AG20443 (cell line): ENCODE measurements at places on chromosomes 16 and 17.

DNA sequence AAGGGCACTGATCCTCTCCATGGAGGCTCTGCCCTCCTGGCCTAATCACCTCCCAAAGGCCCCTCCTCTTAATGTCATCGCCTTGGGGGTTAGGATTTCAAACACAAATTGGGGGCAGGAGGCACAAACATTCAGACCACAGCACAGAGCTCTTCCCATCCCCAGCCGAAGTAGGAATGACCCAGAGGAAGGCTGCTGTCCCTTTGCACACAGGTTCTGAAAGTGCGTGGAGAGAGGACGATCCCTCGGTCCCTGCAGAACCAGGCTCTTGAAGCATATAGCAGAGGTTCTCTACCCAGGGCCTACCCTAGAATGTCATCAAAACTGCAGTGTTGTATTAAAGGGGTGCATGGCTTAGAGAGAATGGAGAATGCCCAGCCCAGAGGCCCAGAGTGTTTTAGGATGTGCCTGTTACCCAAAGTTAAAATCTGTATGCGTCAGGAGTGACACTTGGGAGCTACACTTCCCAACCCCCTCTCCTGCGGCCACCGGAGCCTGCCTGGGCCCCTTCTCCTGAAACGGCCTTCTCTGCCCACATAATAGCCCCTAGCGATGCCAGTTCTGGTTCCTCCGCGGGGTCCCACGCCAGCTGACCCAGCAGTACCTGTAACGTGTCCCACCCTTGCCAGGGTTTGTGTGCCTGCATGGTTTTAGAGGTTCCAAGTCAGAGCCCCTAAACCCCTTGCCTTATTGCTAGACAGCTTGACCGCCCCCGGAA is 159.5 kb upstream of the CACNG5 start:
- no peak for DNase-seq

DNA sequence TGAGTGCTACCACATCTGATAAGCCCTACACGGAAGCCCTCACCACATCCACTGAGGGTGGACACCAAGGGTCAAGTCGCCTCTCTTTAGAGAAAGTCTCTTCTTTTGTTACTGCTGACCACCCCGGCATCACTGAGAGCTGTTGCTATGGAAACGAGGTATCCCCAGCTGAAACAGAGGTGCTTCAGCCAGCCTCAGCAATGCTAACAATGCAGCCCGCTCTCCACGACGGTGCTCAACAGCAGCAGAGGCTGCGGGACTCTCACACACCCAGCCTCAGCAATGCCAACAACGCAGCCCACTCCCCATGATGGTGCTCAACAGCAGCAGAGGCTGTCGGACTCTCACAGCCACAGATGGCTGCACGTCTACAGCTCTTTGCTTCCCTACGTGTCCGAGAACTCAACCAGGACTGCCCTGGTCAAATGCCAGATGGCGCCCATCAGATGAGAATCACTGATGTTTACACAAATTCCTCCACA is 41.4 kb downstream of the VPS53 start:
- no peak for DNase-seq

- no peak for DNase-seq
Measured at GRCh38 chr17:45783593-45784292, 377 bp upstream of the CRHR1 start.

GRCh38 chr16:67302970-67303369 is 23.6 kb downstream of the KCTD19 start:
- DNase-seq: no peak

DNA sequence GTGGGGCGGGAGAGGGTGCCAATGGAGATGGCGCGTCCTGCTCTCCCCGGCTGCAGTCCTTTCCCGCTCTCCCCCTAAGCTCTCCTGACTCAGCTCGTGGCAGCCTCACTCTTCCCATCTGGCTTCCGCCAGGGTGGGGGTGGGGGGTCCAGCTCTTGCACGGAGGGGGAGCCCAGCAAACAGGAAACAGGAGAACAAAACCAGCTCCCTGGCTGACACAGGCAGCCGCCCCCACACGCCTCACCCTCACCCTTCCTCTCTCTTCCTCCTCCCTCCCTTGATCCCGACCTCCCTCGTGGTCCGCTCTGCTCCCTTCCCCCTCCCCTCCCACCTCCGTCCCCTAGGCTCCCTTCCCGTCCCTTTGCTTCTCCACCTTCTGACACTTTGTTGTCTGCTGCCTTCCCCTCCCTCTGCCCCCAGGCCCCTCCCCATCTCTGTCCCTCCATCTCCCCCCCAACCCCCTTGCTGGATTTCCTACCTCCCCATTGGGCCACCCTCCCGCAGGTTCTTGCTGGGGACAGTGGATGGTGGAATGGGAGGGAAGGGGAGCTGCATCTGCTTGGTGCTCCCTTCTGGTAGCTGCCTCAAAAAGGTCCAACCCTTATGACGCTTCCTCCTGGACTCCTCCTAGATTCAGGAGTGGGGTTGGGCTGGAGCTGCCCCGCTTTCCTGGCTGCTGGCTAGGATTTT is 23.7 kb downstream of the ARHGAP23 start:
- DNase-seq: peak; percentile 92

DNA sequence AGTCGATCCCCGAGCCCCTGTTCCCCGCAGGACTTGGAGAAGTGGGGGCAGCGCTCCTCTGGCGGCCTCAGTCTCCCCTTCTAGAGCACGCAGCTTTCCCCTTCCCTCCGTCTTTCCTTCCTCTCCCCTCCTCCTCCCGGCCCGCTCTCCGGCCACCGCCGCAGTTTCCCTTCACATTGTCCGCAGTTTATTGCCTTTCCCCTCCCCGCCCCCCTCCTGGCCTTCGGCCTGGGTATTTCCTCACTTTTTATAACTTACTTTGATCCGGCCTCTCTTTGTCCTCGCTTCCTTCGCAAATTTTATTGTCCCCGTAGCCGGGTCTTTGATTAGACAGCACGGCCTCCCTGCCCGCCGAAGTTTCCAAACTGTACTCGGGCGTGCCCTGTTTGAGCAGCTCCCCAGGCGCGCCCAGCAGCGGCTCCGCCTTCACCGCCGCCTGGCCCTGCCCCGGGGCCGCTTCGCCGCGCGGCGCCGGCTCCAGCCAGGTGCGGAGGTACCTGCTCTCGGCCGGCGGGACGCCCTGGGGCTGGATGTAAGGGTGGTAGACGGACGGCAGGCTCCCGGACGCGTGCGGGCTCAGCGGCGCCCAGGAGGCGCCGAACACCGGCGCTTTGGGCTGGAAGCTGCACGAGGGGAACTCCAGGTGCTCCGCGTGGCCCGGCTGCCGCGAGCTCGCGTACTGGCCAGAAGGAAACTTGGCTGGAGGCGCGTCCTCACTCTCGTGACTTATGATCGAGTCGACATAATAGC is 488 bp downstream of the HOXB9 start:
- peak; percentile 69 for DNase-seq

GRCh38 chr17:67605256-67605912 is 112.4 kb upstream of the NOL11 start:
- no peak for DNase-seq

- no peak for DNase-seq
Measured at GRCh38 chr17:82902972-82903874, 63.4 kb upstream of the ZNF750 start.
